Caco-2 (cell line): ENCODE measurements at places on chromosomes 5 and 9.
A peak's percentile ranks its signal among the peaks of the same experiment; 100 is the strongest.

DNA sequence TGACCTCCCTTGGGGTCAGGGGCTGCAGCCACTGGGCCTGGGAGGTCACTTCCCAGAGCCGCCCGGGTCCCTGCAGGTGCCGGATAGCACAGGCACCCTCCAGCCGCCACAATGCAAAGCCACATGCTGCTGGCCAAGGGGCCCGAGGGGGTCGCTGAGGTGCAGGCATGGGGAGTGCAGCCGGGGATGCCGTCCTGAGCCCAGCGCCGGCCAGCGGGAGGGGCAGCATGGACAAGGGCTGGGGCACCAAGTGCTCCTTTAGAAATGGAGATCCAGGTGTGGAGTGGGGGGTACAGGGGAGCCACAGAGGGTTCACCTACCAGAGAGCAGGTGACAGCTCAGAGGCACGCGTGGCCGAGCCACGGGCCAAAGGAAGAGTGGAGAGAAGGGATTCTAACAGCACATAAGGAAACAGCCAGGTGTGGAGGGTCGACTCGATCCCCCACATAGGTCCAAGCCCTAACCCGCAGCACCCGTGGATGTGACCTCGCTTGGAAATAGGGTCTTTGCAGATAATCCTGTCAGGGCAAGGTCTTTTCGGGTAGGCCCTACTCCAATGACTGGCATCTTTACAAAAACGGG is 24.7 kb downstream of the ZDHHC11B start:
- no peaks in the 10 kb centered on the region for H3K36me3 ChIP-seq
- no peak for DNase-seq
- H3K27ac ChIP-seq: peak overlapping the region; percentile 90
- peaks cover 6% of the 10 kb centered on the region; the same call in 1 of the 2 replicates for H3K4me1 ChIP-seq

GRCh38 chr5:89826938-89827337 is 582.6 kb downstream of the CETN3 start:
- no peaks in the 10 kb centered on the region for H3K36me3 ChIP-seq
- no peak for DNase-seq
- H3K4me1 ChIP-seq: no peaks in the 10 kb centered on the region
- no peak overlapping the region for H3K4me3 ChIP-seq
- no peak overlapping the region for H3K27ac ChIP-seq

DNA sequence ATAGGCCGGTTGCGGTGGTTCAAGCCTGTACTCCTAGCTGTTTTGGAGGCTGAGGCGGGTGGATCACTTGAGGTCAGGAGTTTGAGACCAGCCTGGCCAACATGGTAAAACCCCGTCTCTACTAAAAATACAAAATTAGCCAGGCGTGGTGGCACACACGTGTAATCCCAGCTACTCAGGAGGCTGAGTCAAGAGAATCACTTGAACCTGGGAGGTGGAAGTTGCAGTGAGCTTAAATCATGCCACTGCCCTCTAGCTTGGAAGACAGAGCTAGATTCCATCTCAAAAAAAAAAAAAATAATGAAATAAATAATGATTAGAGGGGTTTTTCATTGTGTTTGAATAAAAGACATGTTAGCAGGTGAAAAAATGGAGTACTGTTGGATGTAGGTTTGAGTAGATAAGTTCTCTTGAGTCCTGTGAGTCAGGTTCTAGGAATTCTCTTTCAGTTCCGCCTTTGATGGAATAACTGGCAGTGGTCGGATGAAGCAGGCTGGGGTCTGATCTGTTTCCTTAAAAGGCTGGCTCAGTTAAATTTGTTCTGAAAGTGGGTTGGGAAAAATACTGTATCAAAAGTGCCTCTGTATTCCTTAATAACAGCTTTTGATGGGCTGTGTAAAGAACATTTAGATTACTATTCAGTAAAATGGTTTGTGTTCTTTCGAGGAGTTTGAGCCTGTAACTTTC is 73.2 kb downstream of the AOPEP start:
- H3K4me3 ChIP-seq: no peak overlapping the region
- peaks cover 15% of the 10 kb centered on the region; the same call in 1 of the 2 replicates for H3K4me1 ChIP-seq
- H3K27me3 ChIP-seq: no peaks in the 10 kb centered on the region
- peak overlapping the region; percentile 55 for H3K27ac ChIP-seq
- DNase-seq: no peak

DNA sequence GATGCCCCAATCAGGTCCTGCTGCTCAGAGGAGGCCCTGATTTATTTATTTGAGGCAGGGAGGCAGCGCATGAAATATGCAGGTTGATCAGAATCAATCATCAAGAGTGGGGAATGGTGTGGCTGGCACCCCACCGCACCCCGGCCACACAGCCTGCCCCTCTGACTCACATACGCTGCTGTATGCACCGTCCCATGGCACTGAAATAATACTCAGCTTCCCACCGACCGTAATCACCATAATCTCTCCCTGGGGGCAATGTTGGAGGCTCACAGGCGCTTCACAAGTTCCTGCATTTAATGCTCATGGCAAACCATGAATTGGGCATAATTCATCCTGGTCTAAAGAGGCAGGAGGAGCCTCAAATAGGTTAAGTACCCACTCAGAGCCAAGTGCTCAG is 141.2 kb upstream of the TBC1D2 start:
- no peak overlapping the region for H3K27ac ChIP-seq
- no peaks in the 10 kb centered on the region for H3K4me1 ChIP-seq
- no peaks in the 10 kb centered on the region for H3K36me3 ChIP-seq
- no peaks in the 10 kb centered on the region; the same call in 1 of the 2 replicates for H3K27me3 ChIP-seq
- no peak for DNase-seq

DNA sequence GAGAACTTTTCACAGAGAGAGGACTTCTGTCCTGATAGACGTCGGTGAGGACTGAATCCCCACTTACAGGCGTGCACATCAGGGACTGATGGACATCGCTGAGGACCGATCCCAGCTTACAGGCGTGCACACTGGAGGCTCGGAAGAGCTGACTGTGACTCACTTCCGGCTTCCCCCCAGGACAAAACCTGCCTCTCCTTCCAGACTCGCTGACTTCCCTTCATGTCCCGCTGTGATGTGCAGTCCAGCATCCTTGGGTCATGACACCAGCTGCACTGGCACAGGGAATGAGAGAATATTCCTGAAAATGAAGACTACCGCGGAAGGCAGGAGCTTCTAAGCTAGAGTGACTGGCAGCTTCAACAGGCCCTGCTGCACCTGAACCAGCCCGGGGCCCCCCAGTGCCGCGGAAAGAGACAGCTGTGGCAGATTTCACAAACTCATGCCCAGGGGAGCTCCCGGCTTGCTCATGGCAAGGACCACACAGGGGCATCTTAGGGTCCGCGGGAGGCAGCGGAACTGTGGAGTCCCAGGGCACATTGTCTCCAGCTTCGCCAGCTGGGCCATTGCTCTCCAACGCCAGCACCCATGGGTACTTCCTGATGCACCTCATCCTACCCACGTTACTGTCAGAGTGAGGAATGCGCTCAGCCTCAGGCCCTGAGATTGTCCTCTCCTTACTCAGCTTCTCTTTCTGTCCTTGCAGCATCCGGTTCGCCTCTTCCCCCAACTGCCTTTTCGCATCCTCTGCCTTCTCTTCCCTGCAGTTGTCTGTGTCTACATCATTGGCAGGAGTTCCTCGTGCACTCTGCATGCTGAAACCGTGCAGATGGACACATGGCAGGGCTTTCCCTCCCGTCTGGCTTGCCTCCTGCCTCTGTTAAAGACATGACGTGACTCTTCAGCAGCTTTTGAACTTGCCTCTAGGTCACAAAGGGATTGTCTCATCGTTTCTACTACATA is 29.5 kb downstream of the SURF6 start:
- no peaks in the 10 kb centered on the region for H3K4me1 ChIP-seq
- H3K27ac ChIP-seq: no peak overlapping the region
- H3K36me3 ChIP-seq: no peaks in the 10 kb centered on the region
- DNase-seq: no peak

- H3K27me3 ChIP-seq: no peaks in the 10 kb centered on the region
- H3K27ac ChIP-seq: no peak overlapping the region
- H3K36me3 ChIP-seq: no peaks in the 10 kb centered on the region
- peak; percentile 30 for DNase-seq
- H3K4me1 ChIP-seq: peaks cover 52% of the 10 kb centered on the region
These were observed 24.2 kb upstream of the KIF12 start for GRCh38 chr9:114123031-114123977.

- no peaks in the 10 kb centered on the region for H3K4me1 ChIP-seq
- no peaks in the 10 kb centered on the region; the same call in none of the 2 replicates for H3K27me3 ChIP-seq
- no peaks in the 10 kb centered on the region for H3K36me3 ChIP-seq
- H3K27ac ChIP-seq: no peak overlapping the region
These were observed 191.0 kb downstream of the ESM1 start for GRCh38 chr5:54794135-54794975.

DNA sequence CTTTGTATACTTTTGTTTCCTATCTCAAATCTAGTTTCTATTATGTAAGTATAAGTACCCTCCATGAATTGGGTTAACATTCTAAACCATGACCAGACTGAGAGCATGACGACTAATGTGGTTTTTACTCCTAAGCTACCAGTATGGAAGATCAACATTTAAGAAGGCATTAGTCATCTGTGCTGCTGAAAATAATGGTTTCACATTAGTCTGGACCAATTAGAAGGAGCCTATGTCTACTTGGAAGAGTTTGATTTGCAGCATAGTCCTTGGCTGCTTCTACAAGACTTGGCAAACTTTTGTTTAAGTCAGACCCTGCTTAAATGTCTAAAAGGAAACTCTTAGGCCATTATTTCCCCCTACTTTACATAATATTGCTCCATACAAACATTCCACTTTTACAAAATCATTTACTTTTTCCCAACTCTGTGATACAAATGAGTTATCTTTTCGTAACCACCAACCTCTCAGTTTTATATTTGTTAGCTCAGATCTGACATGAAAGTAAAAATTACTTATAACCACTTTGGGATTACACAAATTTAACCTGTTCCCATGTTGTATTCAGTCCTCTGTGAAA is 186.7 kb downstream of the COMMD10 start:
- DNase-seq: no peak
- no peak overlapping the region for H3K4me3 ChIP-seq
- no peaks in the 10 kb centered on the region for H3K36me3 ChIP-seq
- no peak overlapping the region for H3K27ac ChIP-seq
- no peaks in the 10 kb centered on the region for H3K4me1 ChIP-seq
